ENCODE measurements at places on chromosomes 1 and 21. TPM values are rescaled to one million over a fixed set of nuclear protein-coding genes. Genes with fewer than 3 reads are reported as not detected.

Gene KRTAP22-2
- polyA plus RNA-seq: not detected

Gene OR2T11
- not detected for polyA plus RNA-seq

Gene LCE3B
- not detected for polyA plus RNA-seq

DNA sequence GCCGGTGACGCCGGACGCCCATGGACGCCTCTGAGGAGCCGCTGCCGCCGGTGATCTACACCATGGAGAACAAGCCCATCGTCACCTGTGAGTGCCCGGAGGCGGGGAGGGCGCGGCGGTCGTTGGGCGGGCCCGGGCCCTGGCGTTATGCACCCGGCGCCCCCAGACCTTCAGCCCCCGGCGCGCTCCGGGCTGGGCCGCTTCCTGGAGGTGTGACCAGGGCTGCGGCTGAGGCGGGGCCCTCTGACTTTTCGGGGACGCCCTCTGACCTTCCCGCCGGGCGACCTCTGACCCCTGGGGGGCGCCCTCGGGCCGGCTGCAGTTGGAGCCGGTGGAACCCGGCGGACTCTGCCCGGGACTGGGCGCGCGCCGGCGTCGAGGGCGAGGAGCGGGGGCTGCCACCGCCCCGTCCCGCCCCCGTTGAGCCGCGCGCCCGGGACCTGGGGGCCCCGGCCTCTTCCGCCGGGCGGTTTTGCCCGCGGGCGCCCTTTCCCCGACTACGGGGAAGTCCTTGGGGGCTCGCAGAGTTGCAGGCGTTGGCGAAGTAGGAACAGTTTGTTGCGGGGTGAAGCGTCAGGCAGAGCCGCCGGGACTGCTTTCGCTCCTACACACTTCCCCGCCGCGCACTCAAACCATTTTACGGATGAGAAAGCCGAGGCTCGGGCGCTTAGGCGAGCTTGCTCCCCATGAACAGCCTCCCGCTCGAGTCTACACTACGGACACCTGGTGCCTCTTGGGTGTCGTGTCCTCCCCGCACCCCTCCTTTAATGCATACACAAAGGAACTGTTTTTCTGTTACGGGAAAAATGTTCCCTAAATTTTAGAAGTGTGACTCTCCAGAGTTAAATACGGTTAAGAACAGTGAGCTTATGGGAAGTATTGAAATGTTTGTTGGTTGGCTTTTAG is 618 bp downstream of the TRAPPC10 start:
- H3K4me1 ChIP-seq: peaks cover 35% of the 10 kb centered on the region
- peak; percentile 57 for DNase-seq
- peak overlapping the region; percentile 80 for H3K27ac ChIP-seq
- peak overlapping the region; percentile 97 for H3K4me3 ChIP-seq

DNA sequence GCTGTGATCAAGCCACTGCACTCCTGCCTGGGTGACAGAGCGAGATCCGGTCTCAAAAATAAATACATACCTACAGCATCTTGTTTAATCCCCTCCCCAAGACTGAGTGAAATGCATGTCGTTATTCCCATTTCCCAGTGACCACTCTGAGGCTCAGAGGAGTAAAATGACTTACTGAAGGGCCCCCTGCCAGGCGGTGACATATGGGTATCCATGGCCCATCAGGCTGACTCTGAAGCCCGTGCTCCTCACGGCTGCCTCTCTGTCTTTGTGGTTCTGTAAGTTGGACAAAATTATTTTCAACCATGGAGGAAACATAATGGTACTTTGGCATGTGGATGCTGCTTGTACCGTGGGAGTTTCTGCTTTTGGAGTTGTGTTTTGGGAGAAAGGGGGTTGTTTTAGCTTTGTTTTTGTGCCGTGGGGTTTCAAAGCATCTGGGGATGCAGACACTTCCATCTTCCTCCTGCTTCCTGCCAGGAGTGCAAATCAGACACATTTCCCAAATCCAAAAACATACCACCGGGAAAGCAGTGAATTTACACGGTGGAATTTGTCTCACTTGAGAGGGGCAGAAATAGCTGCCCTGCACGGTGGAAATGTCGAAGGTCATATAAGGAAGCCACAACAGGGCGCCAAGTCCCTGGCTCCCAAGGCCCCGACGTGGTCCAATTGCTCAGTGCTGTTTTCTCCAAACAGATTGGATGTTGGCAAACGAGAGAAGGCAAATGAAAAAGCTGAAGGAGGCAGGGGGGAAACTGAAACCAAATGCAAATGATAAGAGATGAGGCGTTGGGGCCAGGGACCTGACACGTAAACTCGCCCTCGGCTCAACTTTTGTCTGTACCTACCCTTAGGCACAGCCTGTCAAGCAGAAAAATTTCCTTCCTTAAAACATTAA is 17.1 kb upstream of the PINK1 start:
- H3K4me1 ChIP-seq: no peaks in the 10 kb centered on the region
- H3K4me3 ChIP-seq: no peak overlapping the region
- DNase-seq: no peak

Gene KCNH1
- polyA plus RNA-seq: not detected

- H3K27me3 ChIP-seq: no peaks in the 10 kb centered on the region
- H3K4me1 ChIP-seq: no peaks in the 10 kb centered on the region
Observed at GRCh38 chr1:184365699-184366098, 21.1 kb upstream of the C1orf21 start.

DNA sequence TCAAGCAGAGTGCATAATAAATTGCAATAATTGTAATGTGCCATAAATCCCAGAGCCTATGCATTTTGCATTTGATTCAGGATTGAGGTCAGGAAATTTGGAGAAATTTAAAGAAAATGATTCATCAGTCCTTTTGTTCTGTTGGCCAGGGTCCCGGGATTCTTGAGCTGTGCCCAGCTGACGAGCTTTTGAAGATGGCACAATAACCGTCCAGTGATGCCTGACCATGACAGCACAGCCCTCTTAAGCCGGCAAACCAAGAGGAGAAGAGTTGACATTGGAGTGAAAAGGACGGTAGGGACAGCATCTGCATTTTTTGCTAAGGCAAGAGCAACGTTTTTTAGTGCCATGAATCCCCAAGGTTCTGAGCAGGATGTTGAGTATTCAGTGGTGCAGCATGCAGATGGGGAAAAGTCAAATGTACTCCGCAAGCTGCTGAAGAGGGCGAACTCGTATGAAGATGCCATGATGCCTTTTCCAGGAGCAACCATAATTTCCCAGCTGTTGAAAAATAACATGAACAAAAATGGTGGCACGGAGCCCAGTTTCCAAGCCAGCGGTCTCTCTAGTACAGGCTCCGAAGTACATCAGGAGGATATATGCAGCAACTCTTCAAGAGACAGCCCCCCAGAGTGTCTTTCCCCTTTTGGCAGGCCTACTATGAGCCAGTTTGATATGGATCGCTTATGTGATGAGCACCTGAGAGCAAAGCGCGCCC is 8.7 kb downstream of the PROX1 start:
- H3K4me1 ChIP-seq: no peaks in the 10 kb centered on the region
- no peaks in the 10 kb centered on the region for H3K36me3 ChIP-seq
- DNase-seq: no peak
- H3K27me3 ChIP-seq: peaks cover 11% of the 10 kb centered on the region

DNA sequence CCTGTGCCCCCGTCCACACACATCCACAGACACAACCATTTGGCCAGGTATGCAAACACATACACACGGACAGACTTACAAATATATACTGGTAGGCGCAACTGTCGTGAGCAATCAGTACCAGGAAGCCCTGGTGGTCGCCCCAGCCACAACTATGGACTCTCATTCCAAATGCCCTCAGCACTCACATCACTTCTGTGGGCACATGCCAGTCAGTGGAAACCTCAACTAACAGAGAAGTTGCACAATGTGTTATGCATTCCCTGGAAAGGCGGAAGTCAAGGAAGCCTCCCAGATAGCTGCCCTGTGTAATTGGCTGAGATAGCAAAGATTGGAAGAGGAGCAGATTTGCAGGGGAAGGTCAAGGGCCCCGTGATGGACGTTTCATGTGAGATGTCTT is 1.4 kb upstream of the HEYL start:
- no peak overlapping the region for H3K27ac ChIP-seq
- H3K4me1 ChIP-seq: peaks cover 3% of the 10 kb centered on the region
- DNase-seq: no peak

GRCh38 chr1:1430992-1431844 is 4.3 kb upstream of the VWA1 start:
- H3K36me3 ChIP-seq: no peaks in the 10 kb centered on the region
- H3K27ac ChIP-seq: no peak overlapping the region
- DNase-seq: no peak
- H3K27me3 ChIP-seq: peaks cover 68% of the 10 kb centered on the region
- H3K4me3 ChIP-seq: no peak overlapping the region

Gene AVPR1B
- not detected for polyA plus RNA-seq

DNA sequence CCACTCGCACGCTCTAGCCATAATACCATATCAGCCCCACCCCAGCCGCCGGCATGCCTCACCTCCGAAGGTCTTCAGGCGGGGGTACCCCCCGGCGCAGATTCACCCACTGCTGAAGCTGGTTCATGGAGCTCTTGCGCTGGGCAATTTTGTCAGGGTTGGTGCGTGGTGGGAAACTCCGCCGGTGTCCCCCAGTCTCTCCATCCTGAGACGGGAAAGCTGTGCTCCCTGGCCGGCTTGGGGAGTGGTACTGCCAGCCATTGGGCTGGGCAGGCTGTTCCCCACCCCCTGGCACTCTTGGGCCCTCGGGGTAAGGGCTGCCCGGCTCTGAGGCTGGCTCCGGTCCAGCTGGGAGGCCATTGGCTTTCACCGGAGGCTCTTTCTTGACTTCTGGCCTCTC is 45.4 kb upstream of the GOLT1A start:
- no peak for DNase-seq
- H3K4me3 ChIP-seq: no peak overlapping the region
- no peaks in the 10 kb centered on the region for H3K27me3 ChIP-seq
- no peaks in the 10 kb centered on the region for H3K36me3 ChIP-seq
- peaks cover 6% of the 10 kb centered on the region for H3K4me1 ChIP-seq

DNA sequence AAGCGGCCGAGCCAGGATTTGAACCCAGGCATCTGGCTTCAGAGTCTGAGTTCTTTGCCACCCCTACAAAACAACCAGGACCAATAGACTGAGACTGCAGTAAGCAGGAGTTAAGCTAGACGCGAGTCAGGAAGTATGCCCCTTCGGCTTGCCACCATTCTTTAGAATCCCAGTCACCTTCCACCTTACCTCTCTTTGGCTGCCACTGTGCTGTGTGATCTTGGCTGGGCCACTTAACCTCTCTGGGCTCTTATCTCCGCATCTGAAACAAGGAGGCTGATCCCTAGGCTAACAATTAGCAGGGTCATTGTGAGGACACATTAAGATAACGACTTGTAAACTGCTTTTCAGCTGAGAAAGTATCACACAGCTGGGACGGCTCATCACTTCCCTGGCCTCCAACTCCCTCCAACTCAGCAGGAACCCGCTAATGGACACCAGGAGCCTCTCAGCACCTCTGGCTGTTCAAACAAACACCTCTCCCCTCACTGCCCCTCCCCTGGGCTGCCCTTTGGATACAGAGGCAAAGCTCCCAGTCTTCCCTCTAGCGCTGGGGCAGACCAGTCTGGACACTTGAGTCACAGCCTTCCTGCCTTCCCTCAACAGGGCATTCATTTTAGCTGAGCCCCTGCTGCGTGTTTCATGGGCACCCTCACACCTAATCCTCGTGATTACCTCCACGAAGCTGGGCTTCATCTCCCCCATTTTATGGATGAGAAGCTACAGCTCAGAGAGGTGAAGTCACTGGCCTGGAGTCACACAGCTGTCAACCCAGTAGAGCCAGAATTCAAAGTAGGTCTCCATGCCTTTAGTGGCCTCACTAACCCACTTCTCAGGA is 83.2 kb downstream of the CAMK2N1 start:
- no peak overlapping the region for H3K27ac ChIP-seq
- H3K36me3 ChIP-seq: no peaks in the 10 kb centered on the region
- peaks cover 12% of the 10 kb centered on the region for H3K27me3 ChIP-seq
- H3K4me1 ChIP-seq: no peaks in the 10 kb centered on the region
- H3K4me3 ChIP-seq: no peak overlapping the region
- DNase-seq: no peak

- no peaks in the 10 kb centered on the region for H3K36me3 ChIP-seq
- DNase-seq: no peak
- no peak overlapping the region for H3K27ac ChIP-seq
Observed at GRCh38 chr1:114668373-114668772, 1.5 kb downstream of the DENND2C start.

Gene LSM10
- polyA plus RNA-seq: 234 TPM

Gene COL16A1
- polyA plus RNA-seq: not detected
